H1 (cell line): ENCODE measurements at places on chromosomes 2 and 18. TPM values are rescaled to one million over a fixed set of nuclear protein-coding genes. Genes with fewer than 3 reads are reported as not detected.
A peak's percentile ranks its signal among the peaks of the same experiment; 100 is the strongest.

DNA sequence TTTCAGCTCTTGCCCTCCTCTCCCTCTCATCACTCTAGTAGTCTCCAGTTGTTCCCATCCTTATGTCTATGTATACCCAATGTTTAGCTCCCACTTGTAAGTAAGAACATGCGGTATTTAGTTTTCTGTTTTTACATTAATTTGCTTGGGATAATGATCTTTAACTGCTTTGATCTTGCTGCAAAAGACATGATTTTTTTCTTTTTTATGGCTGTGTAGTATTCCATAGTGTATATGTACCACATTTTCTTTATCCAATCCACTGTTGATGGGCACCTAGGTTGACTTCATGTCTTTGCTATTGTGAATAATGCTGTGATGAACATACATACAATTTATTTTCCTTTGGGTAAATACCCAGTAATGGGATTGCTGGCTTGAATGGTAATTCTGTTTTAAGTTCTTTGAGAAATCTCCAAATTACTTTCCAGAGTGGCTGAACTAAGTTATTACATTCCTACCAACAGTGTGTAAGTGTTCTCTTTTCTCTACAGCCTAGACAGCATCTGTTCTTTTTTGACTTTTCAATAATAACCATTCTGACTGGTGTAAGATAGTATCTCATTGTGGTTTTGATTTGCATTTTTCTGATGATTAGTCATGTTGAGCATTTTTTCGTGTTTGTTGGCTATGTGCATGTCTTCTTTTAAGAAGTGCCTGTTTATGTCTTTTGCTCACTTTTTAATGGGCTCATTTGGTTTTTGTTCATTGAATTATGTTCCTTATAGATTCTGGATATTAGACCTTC lies 179.6 kb upstream of the SLC39A10 start:
- no peaks in the 10 kb centered on the region for H3K36me3 ChIP-seq
- H3K4me3 ChIP-seq = no peak overlapping the region
- no peaks in the 10 kb centered on the region for H3K4me1 ChIP-seq
- H3K27me3 ChIP-seq = no peaks in the 10 kb centered on the region
- DNase-seq = no peak

- H3K4me3 ChIP-seq = no peak overlapping the region
- H3K27me3 ChIP-seq = no peaks in the 10 kb centered on the region
- DNase-seq = no peak
- no peak overlapping the region for H3K27ac ChIP-seq
These were observed 161.6 kb upstream of the TRIB2 start for GRCh38 chr2:12555012-12555645.

Gene CIB4
- total RNA-seq = not detected in 2 replicates

DNA sequence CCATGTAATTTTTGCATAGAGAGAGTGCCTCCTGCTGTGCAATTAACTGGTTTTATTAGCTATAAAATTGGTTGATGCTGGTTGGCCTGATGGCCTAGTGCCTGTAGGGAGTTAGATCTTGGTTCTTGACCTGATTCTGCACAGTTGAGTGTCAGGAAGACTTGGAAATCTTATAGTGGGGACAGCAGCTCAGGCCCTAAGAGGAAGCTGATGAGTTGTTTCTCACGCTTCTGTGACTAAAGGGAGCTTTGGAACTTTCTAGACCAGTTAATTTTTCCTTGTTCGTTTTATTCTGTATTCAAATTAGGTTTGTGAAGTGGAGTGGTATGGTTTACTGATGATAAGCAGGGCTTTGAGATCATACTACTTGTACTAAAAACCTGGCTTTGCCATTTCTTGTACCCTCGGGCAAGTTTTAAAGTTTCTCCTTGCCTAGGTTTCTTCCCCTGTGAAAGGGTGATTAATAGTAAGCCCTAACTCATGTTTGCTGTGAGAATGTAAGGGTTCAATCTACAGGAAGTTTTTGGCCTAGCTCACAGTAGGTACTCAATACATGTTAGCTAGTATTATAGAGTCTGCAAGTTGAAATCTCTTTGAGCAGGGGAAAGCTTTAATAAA lies 82.1 kb downstream of the MAP3K20 start:
- no peak overlapping the region for H3K4me3 ChIP-seq
- DNase-seq = no peak
- no peaks in the 10 kb centered on the region for H3K36me3 ChIP-seq
- no peaks in the 10 kb centered on the region for H3K27me3 ChIP-seq

Gene C18orf54
- 28.8 and 30.9 TPM in 2 replicates for total RNA-seq

DNA sequence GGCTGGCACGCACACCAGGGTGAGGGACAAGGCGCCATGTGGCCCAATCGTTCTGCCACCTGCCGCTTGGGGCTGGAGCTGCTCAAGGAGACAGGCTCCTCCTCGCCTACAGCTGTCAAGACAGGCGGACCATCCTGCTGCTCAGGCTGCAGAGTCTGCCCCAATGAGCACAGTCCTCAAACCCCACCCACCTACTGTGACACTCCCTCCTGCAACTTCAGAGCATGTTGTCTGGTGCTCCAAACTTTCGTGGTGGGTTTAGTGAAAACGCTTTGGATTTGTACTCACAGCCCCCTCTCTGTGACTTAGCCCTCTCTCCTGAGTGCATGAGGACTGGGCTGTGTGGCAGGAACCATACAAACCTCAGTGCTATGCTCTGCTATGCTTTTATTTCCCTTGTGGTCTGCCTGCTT lies 23.2 kb upstream of the SLC35F6 start:
- H3K4me3 ChIP-seq = no peak overlapping the region
- no peaks in the 10 kb centered on the region for H3K36me3 ChIP-seq
- H3K27ac ChIP-seq = no peak overlapping the region

- H3K27me3 ChIP-seq = no peaks in the 10 kb centered on the region
- H3K4me3 ChIP-seq = no peak overlapping the region
- H3K27ac ChIP-seq = no peak overlapping the region
- DNase-seq = no peak
These were observed 1056.6 kb upstream of the CHAC2 start for GRCh38 chr2:52710810-52711618.

- DNase-seq = no peak
- no peak overlapping the region for H3K4me3 ChIP-seq
- no peaks in the 10 kb centered on the region for H3K4me1 ChIP-seq
- H3K27ac ChIP-seq = no peak overlapping the region
These were observed 59.1 kb upstream of the NABP1 start for GRCh38 chr2:191618786-191619185.

Gene SLC30A3
- 15.2 and 16.1 TPM in 2 replicates for total RNA-seq

DNA sequence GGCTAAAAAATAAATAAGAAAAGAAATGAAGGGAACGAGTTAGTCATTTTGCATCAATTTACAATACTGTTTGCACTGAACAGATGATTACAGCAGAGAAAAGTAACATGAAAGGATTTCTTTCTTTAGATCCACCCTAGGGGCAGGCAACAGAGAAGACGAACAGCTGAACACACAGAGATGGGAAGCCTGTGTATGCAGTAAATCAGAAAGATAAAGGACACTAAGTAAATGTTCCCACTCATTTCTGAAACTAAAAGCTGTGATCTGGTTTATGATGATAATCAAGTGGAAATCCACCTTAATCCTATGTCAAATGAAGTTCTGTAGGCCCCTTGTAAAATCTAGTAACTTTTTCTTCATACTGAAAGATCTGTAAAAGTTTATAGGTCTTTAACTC lies 54.2 kb downstream of the AKAIN1 start:
- no peak overlapping the region for H3K4me3 ChIP-seq
- H3K27me3 ChIP-seq = no peaks in the 10 kb centered on the region
- no peak overlapping the region for H3K27ac ChIP-seq

DNA sequence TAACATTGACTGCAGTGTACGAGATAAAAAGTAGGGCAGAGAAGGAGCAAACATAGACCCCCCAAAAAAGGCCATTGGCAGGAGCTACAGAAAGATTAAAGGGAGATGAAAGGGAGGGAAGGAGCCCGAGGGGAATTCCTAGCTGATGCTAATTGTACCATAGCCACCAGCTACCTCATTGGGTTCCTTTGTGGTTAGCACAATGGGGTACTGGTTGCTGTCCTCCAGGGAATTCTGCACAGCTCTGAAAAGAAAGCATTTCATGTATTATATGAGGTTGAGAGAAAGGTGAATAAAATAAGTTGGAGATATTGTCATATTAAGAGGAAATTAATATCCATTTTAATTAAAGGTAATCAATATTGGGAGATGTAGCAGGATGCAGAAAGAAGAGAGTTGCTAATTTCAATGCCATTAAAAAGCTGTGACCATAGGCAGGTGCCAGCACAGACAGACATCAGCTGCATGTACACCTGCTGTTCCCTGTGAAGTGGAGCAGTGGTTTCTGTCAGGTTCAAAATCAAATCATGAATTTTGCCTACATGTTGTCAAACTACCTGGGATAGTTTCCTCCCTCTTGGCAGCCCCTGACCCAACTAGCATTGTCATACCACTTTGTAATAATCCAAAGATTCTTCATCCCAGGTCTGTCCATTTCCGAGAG lies 185.4 kb upstream of the DLGAP1 start:
- DNase-seq = no peak
- no peaks in the 10 kb centered on the region for H3K27me3 ChIP-seq

DNA sequence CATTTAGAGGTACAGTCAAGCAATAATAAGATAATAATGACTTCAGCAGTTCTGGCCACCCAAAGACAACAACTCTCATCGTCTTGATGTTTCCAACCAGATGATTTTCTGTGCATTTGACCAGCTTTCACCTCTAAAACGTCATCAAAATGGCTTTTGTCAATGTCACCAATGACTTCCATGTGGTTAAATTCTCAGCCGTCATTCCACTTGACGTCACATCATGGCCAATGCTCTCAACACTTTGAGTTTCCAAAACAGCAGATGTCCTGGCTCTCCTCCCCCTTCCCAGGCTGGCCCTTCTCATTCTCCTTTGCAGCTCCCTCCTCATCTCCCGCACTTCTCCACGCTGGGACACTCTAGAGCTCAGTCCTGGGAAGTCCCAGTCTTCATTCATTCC lies 258.3 kb downstream of the BCL2 start:
- no peaks in the 10 kb centered on the region for H3K36me3 ChIP-seq
- H3K27ac ChIP-seq = no peak overlapping the region
- no peaks in the 10 kb centered on the region for H3K4me1 ChIP-seq
- DNase-seq = no peak

DNA sequence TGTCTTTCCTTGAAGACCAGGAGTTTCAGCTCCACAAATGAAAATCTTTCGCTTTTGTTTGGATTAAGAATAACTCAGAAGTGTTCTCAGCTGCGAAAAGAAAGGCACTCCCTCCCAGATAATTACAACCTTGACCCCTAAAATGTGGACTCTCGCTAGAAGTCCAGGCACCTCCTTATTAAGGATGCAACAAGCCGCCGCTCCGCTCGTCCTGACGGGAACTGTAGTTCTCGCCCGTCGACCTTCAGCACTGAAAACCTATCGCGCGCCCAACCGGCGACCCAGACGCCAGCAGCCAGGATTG lies 559 bp downstream of the IMMT start:
- H3K27me3 ChIP-seq = no peaks in the 10 kb centered on the region
- 0 out of 2 replicates have a peak overlapping the region, but pooled peaks have one; percentile 90 for H3K27ac ChIP-seq
- peaks cover 4% of the 10 kb centered on the region for H3K4me1 ChIP-seq

DNA sequence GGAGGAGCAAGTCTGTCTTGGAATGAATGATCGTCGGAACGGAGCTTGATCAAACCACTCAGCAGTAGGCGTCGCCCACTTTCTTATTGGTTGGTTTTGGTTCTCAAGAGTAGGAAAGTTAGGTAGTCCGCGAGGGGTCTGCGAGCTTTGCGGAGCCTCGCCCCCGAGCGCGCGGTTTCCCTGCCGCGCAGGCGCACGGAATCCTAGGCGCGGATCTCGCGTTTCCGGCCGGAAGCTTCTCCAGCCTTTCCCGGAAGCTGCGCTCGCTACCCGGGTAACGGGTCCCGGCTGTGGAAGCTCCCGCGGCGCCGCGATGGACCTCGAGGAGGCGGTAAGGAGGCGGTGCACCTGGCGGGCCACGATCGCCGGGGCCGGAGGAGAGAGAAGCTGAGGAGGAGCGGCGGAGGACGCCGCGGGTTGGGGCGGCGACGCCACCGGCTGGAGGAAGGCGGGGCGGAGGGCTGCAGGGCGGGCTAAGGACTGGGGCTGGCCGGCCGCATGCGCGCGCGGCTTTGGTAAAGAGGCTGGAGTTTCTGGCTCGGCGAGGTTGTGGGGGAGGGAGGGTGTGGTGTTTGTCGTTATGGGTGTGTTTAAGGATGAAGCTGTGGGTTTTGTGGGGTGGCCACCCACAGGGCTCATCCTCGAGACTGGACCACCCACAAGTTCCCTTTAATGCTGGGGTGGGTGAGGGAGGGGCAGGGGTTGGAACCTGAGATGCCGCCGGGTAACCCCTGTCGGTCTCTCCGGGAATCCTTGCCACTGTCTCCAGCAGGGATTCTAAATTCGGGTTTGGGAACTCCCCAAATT lies at the start of gene TAF1B:
TSS of gene TAF1B (plus strand) at position 246 of the 807 bp plus-strand sequence. CDS start at position 314, 68 bp downstream.
- peak; percentile 92 for DNase-seq
- no peaks in the 10 kb centered on the region; the same call in 1 of the 2 replicates for H3K4me1 ChIP-seq
- H3K36me3 ChIP-seq = peaks cover 17% of the 10 kb centered on the region
- H3K27ac ChIP-seq = peak within 1 kb of the TSS; percentile 46
- H3K27me3 ChIP-seq = no peaks in the 10 kb centered on the region

DNA sequence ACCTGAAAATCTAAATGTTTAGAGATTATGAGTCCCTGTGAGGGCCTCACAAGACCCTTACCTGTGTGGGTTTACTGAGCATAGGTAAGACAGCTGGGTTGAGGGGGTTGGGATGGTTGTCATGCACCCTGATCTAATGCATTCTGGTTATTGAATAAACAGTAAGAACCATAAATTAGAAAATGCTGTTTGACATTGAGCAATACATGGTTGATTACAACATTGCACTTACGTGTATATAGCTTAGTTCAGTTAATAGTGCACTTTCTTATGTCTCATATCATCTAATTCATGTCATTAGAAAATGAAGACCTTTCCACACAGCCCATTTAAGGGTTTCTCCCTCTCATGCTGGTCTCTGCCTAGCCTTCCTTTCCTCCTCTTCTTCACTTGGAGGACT lies 253.5 kb upstream of the ATP5MC3 start:
- no peaks in the 10 kb centered on the region for H3K27me3 ChIP-seq
- no peak overlapping the region for H3K4me3 ChIP-seq
- H3K27ac ChIP-seq = no peak overlapping the region

DNA sequence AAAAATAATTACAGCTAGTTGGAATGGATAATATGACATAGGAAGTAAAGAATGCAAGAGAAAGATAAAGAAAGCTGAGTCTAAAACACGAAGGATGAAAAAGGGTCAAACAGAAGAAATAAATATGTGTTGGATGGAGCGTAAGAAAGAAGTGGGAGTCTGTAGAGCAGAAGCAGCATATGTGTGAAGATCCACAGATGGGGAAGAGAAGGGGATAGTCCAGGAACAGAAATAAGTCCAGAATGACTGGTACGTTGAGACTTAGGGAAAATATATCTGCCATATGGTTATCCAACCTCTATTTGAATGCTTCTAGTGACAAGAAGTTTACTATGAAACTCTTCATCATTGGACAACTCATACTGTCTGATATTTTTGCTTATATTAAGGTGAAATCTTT lies 18.0 kb downstream of the ABCA12 start:
- H3K27me3 ChIP-seq = no peaks in the 10 kb centered on the region
- H3K36me3 ChIP-seq = no peaks in the 10 kb centered on the region; the same call in 1 of the 2 replicates
- H3K4me3 ChIP-seq = no peak overlapping the region
- no peaks in the 10 kb centered on the region for H3K4me1 ChIP-seq
- no peak overlapping the region for H3K27ac ChIP-seq
- no peak for DNase-seq

Gene OR6B2
- total RNA-seq = not detected in 2 replicates

Gene TNFRSF11A
- 10.6 and 11.1 TPM in 2 replicates for total RNA-seq

GRCh38 chr2:10137053-10137843 lies 14.7 kb downstream of the RRM2 start:
- H3K4me3 ChIP-seq = no peak overlapping the region
- DNase-seq = no peak
- H3K4me1 ChIP-seq = peaks cover 10% of the 10 kb centered on the region
- 0 out of 2 replicates have a peak, but pooled peaks cover 6% of the 10 kb centered on the region for H3K36me3 ChIP-seq
- H3K27me3 ChIP-seq = 0 out of 2 replicates have a peak, but pooled peaks cover 3% of the 10 kb centered on the region

- H3K27me3 ChIP-seq = no peaks in the 10 kb centered on the region
- H3K36me3 ChIP-seq = no peaks in the 10 kb centered on the region
- H3K4me3 ChIP-seq = no peak overlapping the region
- DNase-seq = no peak
- no peak overlapping the region for H3K27ac ChIP-seq
These were observed 5.0 kb downstream of the CD28 start for GRCh38 chr2:203711399-203711798.
